ENCODE measurements at places on chromosomes 1 and 21.

GRCh38 chr21:43644071-43644470 is 15.2 kb downstream of the HSF2BP start:
- DNase-seq = no peak

- DNase-seq = no peak
Observed at GRCh38 chr1:195516036-195516435, 1092.2 kb downstream of the KCNT2 start.

DNA sequence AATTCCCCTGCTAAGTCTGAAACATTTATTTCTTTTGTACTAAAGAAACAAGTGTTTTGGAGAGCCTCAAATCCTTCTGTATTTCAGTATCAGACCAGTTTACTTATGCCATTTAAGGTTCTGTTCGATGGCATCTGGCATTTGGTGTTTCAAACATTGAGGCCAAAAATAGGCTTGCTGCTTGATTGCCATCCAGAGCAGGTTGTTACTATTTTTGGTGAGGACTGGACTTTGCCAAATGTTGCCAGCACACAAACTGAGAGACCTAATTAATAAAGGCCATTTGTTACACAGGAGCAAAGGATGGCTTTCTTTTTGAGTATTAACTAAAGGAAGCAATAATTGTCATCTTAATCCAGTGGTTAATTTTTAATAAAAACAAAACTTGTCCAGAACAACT is 26.2 kb downstream of the VPS45 start:
- DNase-seq = no peak

DNA sequence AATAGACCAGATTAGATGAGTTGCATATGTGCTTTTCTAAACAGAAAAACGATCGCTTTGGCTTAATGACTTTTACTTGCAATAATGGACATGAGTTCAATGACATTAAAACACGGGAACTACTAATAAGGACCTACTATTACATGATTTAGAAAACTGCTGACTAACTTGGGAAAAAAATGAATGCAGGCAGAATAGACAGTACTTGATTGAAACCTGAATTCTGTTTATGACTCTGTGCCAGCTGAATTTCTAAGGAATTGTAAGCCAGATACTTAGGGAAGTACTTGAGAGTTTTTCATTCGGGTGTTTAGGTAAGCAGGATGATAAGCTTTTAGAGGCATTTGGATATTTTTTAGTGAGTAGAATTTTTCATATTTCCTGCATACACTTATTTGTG is 12.0 kb downstream of the ADGRL2 start:
- DNase-seq = no peak

GRCh38 chr1:6657138-6657537 is 32.5 kb downstream of the THAP3 start:
- DNase-seq = no peak

GRCh38 chr1:145917595-145917994 is 922 bp downstream of the PEX11B start:
- no peak for DNase-seq

- DNase-seq = no peak
Observed at GRCh38 chr1:66761221-66761620, 9.0 kb downstream of the DYNLT5 start.
